ENCODE measurements at places on chromosomes 3 and 15.
A peak's percentile ranks its signal among the peaks of the same experiment; 100 is the strongest.

- no peak for DNase-seq
Observed at GRCh38 chr15:25932696-25933095, 69.6 kb upstream of the ATP10A start.

GRCh38 chr3:140595295-140595694 lies 82.6 kb upstream of the TRIM42 start:
- no peak for DNase-seq

DNA sequence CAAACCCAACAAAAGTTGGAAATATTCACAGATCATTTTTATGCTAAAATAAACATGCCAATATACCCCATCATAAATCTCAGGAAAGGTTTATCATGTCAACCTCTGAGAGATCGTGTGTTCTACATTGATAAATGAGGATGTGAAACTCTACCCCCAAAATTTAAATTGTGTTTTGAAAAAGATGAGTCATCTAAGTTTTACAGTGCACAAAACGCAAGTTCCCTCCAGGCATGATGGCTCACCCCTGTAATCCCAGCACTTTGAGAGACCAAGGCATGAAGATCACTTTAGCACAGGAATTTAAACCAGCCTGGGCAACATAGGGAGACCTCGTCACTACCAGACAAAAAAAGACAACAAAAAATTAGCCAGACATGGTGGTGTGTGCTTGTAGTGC lies 1487.0 kb upstream of the GBE1 start:
- no peak for DNase-seq

DNA sequence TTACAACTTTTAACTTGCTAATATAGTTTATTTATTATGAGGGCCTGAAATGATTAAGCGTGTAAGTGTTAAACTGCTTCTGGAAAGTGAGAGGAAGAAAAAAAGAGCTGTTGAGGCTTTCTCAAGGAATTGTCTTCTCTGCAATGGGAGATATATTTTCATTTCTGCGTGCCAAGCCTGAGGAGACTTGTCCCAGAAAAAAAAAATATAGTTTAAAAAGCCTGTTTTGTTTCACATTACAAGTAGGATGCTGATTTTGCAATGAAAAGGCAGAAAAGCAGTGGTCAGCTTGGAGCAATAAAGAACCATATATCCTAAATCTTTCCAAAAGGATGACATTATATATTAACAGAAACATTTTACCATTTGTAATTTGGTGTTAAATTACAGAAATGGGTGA lies 115.5 kb downstream of the GMNC start:
- DNase-seq = no peak

DNA sequence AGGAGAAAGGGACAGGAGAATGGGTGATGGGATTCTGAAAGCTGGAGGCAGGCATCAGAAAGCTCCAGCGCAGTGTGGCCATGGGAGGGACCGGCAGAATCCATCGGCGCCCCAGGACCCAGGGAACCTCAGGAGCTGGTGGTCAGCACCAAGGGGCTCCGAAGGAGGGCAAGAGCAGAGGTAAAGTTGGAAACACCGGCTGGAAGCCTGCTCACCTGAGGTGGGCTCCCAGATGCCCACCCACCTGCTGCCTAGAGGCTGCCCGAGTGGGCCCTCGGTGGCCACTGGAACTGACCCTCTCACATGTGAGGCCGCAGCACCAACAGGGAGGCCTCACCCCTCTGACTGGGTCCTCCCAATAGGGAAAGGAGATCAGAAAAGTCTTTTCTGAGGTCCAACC lies 10.3 kb upstream of the ZXDC start:
- DNase-seq = peak; percentile 38

DNA sequence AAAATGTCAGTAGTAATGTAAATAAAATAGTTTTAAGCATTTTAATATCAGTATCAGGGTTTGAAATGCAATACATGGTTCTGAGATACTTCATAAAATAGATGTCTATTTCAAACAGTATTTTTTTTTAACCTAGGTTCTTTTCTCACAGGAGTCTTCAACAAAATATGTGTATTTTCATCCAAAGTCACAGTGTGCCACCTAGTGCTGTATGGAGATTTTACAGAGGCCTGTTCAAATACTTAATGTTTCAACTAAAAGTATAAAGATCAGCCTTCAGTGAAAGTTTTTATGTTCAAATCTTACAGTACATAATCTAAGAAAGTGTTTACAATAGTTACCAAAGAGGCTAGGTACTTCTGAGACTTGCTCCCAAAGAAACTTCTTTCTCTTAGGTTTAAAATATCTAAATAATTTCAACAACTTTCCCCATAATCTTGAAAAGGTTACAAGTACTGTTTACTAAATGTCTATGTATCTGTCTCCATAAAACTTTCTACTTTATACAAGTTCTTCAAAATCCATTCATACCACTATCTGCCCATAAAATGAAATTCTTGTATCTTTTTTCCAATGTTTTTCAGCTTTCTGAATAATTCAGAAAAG lies 38.3 kb downstream of the SCAPER start:
- DNase-seq = no peak

- no peak for DNase-seq
Observed at GRCh38 chr3:25084016-25084415, 344.0 kb upstream of the RARB start.

DNA sequence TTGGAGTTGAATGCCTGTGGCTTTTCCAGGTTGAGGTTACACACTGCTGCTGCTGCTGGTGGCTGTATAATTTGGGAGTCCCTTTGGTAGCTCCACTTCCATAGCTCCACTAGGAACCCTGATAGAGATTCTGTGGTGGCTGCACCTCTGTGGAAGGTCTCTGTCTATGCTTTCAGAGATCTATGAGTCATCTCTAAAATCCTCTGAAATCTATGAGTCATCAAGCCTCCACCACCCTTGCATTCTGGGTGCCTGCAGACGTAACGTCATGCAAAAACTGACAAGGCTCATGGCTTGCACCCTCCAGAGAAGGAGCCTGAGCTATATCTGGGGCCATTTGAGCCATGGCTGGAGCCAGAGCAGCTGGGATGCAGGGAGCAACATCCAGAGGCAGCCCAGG lies 1037.0 kb upstream of the CFAP20DC start:
- no peak for DNase-seq

- no peak for DNase-seq
Observed at GRCh38 chr3:135148398-135149020, 353.4 kb downstream of the EPHB1 start.

DNA sequence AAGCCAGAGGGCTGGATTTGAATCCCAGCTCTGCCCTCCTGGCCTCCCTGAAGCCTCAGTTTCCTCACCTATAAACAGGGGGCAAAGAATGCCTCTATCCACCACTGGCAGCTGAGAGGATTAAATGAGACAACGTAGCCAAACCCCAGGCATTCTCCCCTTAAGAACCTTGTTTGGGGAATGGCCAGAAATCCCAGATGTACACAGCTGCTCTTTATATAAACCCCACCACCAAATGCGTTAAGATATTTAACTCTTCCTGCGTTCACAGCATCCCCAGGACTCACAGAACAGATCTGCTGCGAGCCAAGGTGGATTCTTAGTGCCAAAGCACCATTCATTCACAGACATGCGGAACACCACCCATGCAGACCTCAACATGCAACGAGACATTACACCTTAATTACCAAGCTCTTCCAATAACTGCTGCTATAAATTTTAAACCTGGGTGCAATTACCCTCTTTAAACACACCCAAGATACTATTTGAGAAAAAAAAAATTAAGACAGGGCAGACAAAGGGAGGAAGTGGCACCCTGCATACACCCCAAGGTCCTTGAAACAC lies 5.2 kb downstream of the TLE3 start:
- DNase-seq = no peak

DNA sequence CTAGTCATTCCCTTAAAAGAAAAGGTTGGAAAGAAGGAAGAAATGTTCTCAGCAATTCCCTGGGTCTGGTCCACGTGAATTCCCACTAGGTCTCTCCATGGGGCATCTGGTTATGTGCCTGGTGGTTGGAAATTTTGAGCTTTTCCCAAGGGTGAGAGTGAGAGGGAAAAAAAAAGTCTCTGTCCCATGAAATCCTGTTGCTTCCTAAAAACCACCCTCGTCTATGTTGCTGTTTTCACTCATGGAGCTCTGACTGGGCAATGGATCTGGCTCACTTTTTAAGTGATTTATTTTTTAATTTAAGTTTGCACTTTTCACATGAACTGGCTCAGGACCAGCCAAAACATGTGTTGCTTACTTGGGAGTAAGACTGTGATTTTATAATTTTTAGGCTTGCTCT lies 190.1 kb downstream of the CHST2 start:
- no peak for DNase-seq

DNA sequence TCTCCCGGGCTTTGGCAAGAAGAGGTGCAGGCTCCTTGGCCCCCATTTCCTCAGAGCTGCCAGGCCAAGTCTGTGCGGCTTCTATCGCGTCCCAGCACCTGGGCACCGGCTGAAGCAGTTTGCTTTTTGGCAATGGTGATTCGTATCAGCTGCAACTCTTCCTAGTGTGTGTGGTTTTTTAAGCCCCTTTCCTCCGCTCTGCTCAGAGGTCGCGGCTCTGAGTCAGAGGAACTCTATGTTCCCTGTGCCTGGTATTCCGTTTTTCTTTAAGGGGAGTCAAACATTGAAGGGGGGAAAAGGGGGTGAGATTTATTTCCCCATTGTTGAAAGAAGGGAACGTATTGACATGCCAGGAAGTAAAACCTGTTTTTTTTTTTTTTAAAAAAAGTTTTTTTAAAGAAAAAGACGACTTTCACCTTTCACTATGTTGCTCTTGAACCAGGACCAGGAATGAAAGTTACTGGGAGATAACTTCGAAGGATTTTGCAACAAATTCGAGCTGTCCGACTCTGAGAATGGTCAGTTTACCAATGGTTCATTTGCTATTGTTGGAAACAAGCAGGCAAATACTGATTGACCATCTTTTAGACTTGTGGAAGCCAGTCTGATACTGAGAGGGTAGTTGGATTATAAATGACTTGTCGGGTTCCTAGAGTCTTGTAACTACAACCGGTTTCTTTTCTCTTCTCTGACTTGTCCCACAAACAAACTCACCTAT lies 1.1 kb downstream of the ARMC8 start:
- DNase-seq = no peak

DNA sequence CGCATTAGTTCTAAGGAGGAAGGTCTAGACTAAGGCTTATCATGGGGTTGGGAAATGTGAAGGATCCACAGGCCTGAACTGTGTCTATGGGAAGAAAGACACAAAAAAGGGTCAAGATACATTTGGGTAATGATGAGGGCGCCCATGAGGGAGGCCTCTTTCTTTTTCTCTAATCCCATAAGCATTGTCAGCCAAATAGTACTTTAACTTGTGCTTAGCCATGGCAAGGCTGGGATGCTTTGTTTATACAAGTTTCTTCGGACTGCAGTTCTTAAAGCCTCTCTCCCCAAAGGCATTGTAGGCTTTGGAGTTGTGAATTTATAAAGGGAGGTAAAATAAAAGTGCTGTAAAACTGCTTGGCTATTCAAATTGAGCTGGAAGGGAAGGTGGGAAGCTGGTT lies 23.4 kb downstream of the ARMC8 start:
- no peak for DNase-seq

- DNase-seq = no peak
Observed at GRCh38 chr15:58457466-58457965, 25.7 kb downstream of the LIPC start.

DNA sequence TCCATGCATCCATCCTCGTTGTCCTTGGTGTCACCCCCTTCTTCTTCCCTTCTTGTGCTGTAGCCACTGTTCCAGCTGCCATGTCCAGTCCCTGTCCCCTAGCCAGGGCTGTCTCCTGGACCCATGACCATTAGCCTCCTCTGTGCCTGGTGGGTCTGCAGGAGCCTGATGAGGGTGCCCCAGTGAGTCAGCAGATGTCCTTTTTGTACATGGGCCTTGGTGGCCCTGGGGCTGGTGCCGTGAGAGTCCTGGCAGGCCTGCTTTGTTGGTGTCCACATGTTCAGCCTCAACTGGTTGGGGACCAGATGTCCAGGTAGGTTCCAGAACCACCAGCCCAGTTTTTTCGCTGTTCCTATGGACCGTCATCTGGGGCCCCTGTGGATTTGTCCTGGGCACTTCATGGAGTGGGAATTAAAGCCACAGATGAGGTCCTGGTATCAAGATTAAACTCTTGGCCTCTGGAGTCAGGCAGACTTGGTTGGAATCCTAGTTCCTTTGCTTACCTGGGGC lies 66.1 kb downstream of the FBLN2 start:
- DNase-seq = peak; percentile 12
